ENCODE measurements at places on chromosomes 1 and 21. TPM values are rescaled to one million over a fixed set of nuclear protein-coding genes. Genes with fewer than 3 reads are reported as not detected.

- no peak for DNase-seq
These were observed 18.6 kb upstream of the C1orf105 start for GRCh38 chr1:172401892-172402291.

DNA sequence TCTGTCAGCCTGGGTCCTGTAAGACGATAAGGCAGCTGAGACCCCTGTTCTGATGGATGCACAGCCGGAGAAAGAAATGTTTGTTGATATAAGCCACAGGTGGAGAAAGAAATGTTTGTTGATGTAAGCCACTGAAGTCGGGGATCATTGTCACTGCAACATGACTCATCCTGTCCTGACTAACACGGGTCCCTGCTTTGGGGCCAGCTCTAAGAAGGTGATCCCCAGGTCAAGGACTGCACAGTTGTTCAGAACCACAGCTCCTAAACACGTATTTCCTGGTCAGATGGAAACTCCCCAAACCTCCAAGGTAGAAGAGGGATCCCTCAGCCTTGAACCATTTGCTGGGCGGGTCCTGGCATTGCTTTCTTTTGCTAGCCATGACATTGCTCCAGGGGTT lies 86.4 kb upstream of the IGSF21 start:
- DNase-seq, result no peak

GRCh38 chr1:89761901-89762300 lies 58.9 kb upstream of the LRRC8D start:
- DNase-seq, result peak; percentile 67

DNA sequence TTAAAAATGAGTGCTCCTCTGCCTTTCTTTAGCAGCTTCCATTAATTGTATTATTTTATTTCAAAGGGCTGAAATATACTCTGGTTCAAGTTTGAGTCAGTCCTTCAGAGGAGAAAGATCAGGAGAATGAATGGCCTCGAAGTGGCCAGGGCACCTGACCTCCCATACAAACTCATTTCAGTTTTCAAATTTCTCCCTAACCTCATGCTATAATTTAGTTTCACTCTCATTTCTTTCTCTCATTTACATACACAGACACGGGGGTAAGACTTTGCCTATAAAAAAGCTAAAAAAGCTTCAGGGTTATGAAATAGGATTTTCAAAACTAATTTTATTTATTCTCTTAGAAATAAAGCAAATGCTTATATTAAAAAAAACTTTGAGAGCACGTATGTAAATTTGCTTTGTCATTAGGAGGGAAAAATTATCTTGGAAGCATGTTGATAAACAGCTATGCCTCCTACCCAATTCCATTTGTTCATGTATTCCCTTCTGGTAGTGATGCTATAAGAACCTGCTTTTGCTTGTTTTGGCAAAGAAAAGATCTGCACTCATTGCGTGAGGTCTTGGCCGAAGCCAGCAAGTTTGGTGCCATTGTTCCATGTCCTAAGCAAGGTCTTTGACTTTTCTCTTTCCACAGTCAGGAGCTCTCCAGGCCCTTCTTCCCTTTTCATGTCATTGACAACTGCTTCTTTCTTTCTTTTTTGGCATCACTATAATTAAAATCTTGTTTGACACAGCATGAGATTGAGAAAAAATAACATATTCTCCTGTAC lies 80.4 kb upstream of the LRRC53 start:
- no peak for DNase-seq

Gene OR2T35
- not detected for total RNA-seq

- DNase-seq, result no peak
These were observed 9.1 kb upstream of the TRABD2B start for GRCh38 chr1:48006264-48006663.

Gene IL6R
- total RNA-seq, result 3.3 TPM

- no peak for DNase-seq
These were observed 542.0 kb downstream of the NUF2 start for GRCh38 chr1:163863731-163864130.

Gene BEND5
- not detected for total RNA-seq

Gene GPR37L1
- not detected for total RNA-seq

DNA sequence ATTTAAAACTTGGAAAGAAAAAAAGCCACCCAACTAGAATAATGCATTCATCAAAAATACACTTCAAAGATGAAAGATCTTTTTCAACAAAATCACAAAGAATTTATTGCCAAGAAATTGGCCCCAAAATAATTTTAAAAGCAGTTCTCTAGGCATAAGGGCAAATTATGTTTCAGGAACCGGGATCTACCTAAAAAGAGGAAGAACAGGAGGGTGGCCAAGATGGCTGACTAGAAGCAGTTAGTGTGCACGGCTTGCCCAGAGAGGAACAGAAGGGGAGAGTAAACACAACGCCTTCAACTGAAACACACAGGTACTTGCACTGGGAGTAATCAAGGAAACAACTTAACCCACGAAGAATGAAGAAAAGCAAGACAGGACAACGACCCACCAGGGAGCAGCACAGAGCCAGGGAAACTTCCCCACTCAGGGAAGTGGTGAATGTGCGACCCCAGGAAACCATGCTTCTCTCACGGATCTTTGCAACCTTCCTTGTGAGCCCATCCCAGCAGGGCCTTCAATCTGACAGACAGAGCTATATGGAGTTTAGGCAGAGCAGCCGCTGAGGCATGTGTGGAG lies 46.1 kb downstream of the ACKR1 start:
- DNase-seq, result peak; percentile 28

Gene TNFRSF18
- not detected for total RNA-seq

Gene TINAGL1
- total RNA-seq, result 312 TPM

- no peak for DNase-seq
These were observed 43.0 kb downstream of the TMEM53 start for GRCh38 chr1:44631333-44631646.

Gene C2CD2
- 33.6 TPM for total RNA-seq

DNA sequence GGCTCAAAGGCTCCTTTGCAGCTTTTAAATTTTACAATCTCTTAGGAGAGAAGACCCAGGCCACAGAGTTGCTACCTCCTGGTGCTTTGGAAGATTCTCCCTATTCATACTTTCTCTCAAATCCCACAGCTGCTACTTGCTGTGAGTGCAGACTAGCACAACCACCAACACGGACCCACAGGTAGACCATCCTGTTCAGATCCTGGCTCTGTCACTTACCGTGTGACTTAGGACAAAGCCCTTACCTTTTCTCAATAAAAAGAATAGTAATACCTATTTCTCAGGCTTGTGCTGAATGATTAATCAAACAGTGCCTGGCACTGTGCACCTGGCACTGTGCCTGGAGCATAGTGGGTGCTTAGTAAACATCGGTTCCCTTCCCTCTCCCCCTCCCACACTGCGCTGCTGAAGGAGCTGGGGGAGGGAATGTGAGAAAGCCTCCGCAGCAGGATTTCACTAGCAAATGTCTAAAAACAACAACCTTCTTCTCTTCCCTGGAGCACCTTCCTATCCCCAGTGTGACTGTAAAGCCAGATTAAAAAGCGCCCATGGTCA lies 81.7 kb downstream of the PGM1 start:
- no peak for DNase-seq

DNA sequence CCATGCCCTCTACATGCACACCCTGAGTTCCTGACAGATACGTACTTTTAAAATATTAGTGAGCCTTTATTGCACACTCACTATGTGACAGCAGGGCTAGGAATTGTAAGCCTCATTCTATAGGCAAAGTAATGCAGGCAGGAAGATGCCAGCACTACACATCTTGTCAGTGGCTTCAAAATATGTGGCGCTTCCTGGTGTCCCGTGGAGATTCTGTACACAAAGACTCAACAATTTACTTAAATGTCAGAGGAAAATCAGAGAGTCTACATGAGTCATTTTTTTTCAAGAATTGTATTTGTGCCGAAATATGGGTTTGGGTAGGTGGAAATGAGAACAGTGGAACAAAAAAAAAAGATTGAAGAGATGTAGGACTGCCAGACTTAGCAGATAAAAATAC lies 27.6 kb downstream of the RNASEL start:
- DNase-seq, result no peak

GRCh38 chr1:233290396-233291034 lies 5.0 kb downstream of the PCNX2 start:
- DNase-seq, result no peak

Gene C8A
- not detected for total RNA-seq

Gene NTMT2
- not detected for total RNA-seq

DNA sequence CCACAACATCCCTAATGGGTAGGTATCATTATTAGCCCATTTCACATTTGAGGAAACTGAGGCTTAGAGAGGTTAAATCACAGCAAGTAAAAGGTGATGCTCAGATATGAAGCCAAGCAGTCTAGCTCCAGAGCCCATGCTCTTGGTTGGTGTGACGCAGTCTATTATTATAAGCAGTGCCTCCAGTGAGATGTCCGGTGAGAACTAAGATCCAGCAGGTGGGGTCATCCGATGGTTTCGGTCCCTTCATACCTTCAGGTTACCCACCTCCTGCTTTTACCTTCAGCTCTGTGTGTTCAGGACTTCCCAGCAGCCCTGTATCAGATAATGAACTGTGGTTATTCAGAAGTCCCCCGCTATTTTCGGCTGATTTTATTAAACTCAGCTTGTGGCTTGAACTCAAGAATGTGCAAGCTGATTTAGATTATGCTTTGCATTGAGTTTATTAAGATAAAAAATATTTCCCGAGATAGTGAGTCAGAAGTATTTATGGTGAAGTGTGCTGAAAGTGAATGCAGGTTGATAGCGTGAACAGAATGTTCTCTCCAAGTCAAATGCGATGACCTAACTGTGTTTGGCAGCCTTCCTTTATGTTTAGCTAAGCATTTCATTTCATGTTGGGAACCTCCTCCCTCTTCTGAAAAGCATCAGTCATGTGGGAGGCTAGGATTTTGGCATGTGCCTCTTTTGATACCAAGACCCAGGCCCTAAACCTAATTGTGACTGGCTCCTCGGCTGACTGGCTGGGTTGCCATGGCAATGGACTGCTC lies 160.9 kb upstream of the UBE2U start:
- DNase-seq, result peak; percentile 43

Gene LYSMD1
- total RNA-seq, result 6.4 TPM

Gene C1orf21
- total RNA-seq, result 8.5 TPM

DNA sequence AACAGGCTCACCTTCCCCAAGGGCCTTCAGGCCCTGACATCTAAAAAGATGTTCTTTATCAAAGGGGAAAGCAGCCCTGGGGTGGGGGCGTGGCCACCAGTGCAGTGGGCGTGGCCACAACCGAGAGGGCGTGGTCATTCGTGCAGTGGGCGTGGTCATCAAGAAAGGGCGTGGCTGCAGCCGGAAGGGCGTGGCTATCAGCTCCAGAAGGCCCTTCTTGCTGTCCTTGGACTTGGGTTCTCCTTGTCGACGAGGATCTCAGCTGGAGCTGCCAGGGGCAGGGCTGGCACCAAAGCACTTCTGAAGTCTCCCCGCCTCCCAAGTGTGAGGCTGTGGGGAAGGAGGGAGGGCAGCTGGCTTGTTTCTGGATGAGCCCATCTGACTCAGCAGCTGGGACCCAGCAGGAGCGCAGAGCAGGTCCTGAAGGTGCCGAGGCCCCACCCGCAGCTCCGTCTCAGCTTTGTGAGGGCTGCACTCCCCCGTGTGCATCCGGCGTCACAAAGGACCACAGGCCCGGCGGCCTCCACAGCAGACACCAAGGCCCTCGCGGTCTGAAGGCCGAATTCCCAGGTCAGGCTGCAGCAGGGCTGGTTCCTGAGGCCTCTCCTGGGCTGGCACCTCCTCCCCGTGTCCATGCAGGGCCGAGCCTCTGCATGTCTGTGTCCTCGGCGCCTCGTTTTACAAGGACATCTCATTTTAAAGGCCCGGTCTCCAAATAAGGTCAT lies 12.8 kb downstream of the PDE9A start:
- no peak for DNase-seq

- DNase-seq, result no peak
These were observed 37.6 kb downstream of the DUSP10 start for GRCh38 chr1:221704306-221704705.

Gene DCST1
- not detected for total RNA-seq

- DNase-seq, result no peak
These were observed at the start of gene TRAF3IP3 for GRCh38 chr1:209755926-209756614. TRAF3IP3 (plus strand) TSS chr1:209756053; CDS start chr1:209760040, 3,987 bp downstream.

DNA sequence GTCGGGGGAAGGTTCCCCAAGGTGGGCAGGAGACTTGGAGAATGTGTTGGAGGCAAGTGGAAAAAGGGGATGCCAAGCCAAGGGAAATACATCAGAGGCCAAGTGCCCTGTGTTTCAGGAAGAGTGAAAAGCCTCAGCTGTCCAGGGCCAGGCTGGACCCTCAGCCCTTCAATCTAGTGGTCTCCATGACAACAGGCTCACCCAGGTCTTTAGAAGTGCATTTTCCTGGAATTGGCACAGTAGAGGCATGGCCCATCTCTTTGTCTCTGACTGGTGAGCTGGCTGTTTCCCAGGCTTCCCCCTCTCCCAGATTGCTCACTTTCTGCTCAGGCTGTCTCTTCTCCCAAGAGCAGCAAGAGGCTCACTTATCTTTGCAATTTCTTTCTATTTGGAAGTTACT lies 10.4 kb upstream of the RHBG start:
- no peak for DNase-seq

Gene SNX7
- 36.0 TPM for total RNA-seq

- DNase-seq, result no peak
These were observed at the start of gene ASTN1 for GRCh38 chr1:177164380-177165068. ASTN1 (minus strand) TSS chr1:177164712; CDS start chr1:177164676, 36 bp downstream.

Gene RNF223
- total RNA-seq, result not detected

Gene KIF1B
- total RNA-seq, result 46.6 TPM

DNA sequence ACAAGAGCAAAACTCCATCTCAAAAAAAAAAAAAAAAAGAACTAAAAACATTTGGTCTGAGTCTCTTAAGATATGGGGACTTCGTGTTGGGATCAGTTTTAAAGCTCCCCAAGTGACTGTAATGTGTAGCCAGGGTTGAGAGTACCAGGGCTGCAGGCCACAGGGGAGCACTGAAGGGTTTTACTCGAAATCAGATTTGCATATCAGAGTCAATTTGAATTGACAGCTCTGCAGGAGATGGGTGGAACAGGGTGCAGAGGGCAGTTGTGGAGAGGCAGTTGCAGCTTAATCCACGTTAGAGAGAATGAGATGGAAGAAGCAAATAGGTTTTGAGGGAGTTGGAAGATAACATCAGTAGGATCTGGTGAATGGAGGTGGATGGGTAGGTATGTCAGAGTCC lies 20.6 kb upstream of the ELOA start:
- no peak for DNase-seq

Gene PBXIP1
- total RNA-seq, result 49.4 TPM

- no peak for DNase-seq
These were observed 4.2 kb downstream of the MANEAL start for GRCh38 chr1:37797750-37798345.

DNA sequence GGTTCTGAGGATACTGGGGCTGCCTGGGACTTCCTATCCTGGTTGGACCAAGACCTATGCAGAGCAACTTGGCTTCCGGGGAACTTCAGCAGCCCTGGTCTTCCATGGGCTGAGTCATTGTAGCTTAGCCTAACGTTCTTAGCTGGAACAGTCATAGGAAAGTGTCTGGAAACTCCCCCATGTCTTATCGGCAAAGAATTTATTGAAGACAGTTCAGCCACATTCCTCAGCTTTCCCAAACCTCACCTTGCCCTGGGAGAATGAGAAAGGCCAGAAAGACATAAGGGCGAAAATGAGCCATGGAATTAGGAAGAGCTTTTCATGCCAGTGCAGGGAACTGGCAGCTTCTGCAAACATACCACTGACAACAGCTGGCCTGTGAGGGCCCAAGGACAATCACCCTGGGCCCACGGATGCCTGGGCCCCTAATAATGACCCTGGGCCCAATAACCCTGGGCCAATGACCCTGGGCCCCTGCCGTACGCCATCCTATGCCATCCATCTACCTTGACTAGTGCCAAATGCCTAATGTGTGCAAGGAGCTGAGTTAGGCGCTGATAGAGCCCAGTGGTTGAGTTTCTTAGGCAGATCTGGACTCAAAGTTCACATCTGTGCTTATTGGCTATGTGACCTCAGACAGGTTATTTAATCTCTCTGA lies 114.4 kb upstream of the GADD45A start:
- DNase-seq, result peak; percentile 50
